ENCODE measurements at places on chromosomes 12 and 14.

DNA sequence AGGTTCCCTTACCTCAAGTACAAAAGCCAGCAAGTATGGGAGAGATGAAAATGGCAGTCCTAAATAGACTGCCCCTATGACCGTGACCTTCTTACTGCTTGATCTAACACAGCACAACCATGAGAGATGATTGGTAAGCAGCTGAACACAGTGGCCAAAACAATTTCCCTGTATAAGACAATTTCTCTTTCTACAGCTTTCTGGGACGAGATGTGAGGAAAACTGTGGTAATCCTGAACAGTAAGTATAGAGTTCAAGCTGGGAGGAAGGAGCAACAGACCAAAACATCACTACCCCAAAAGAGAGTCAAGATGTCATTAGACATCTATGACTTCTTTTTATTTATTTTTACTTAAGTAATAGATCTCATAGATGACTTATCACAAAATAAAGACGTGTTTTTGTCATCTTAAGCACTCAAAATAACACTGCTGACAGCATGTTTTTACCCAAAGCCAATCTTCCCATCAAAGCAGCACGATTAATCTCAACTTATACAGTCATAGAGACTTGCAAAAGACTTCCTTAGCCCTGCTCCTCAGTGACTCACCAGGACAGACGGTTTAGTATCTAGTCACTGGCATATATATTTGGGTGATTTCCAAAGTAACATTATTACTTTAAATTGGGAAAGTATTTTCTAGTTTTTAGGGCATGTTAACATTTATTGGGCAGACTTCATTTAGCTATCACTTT, 3.7 kb downstream of the TMEM52B start:
- no peak for DNase-seq

DNA sequence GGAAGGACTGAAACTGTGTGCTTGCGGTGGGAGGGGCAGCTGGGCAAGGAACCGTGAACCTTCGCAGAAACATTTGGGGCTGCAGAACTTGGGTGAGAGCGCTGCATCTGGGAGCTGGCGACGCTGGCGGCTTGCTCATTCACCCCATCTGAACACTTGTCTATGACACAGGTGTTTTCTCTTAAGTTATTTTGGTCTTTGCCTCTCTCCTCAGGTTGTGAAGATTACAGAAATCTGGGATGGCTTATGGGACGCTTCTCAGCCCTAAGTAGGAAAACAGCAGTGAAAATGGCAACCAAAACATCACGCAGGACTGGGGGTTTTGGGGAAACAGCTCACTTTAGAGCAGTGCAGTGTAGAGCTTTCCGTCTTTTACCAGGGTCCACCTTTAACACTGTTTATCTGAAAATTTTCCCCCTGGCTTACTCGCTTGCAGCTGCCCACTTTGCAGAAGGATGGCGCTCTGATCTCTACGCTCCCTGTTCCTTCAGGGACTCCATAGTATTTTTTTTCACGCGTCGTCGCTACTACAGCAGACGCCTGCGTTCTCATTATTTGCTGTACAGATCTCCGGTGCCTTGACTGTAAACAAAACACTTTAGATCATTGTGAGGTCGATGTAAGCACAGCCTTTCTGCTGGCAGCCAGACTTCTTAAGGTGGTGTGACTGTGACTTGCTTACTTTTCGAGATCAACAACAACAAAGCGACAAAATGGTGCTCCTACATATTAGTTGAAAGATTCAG, 2.7 kb upstream of the CDKN1B start:
- no peak for DNase-seq

DNA sequence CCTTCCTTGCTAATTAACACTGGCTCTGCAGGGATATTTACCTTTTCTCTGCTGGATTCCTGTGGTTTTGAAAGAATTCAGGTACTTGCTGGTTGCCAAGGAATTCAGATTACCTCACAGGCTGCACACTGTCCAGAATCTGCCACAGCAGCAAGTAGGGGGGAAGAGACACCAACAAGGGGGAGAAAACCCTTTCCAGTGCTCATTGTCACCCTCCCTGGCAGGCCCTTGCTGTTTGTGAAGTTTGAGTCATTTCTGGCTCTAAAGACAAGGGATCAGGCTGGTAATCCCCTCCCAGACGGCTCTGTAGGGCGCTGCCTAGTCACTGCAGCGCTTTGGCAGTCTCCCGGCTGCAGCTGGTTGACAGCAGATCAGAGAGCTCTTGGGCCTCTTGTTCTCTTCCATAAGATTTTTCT, 50.8 kb downstream of the TTLL5 start:
- no peak for DNase-seq

DNA sequence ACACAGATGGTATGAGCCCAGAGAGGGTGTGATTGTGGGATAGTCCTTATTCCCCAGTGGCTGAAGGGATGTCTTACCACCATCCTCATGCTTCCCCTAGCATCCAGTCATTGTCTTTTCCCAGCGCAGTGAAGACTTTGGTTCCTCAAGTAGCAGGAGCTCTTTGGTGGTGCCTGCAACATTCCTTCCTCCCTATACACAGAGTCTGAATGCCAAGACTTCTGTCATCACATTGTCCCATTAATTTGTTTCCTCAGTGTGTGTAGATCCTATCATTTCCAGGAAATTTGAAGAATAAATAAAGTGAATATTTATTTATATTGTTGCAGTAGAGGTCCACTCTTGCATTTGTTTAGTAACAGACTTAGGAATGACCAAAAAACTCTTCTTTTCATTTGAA, 147.2 kb downstream of the DACT1 start:
- DNase-seq: no peak

GRCh38 chr12:109762071-109762672, 48.5 kb downstream of the FAM222A start:
- no peak for DNase-seq

Data from cerebellar nuclear complex (tissue), 1 donor.